ENCODE measurements at places on chromosomes 3 and 15.

DNA sequence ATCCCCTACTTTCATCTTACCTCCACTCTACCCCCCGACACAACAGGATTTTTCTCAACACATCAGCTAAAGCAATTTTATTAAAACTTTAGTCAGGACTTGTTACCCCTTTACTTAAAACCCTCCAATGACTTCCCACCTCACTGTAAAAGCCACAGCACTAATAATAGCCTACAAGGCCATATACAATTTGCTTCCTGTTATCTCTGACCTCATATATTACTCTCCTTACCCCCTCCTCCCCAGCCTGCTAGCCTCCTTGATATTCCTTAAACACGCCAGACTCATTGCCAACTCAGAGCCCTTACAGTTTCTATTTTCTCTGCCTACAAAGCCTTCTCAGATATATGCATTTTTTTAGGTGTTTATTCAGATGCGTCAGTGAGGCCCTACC, 54.4 kb downstream of the DCUN1D1 start:
- no peak for DNase-seq

- DNase-seq = no peak
Measured at GRCh38 chr15:45333550-45333949, 44.8 kb downstream of the GATM start.

DNA sequence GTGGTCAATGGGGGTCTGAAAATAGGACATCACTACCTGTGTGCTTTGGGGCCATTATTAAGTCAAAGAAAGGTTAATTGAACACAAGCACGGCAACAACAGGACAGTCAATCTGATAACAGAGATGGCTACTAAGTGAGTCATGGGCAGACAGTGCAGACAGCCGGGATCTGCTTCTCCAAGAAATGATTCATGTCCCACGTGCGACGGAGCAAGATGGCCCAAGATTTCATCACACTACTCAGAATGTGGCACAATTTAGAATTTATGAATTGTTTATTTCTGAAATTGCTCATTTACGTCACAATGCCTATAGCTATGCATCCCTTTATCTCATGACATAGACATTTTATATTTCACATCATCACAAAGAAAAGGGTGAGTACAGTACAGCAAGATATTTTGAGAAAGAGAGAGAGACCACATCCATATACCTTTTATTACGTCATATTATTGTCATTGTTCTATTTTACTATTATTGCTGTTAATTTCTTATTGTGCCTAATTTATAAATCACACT, 770.6 kb upstream of the NR2F2 start:
- peak; percentile 83 for DNase-seq

DNA sequence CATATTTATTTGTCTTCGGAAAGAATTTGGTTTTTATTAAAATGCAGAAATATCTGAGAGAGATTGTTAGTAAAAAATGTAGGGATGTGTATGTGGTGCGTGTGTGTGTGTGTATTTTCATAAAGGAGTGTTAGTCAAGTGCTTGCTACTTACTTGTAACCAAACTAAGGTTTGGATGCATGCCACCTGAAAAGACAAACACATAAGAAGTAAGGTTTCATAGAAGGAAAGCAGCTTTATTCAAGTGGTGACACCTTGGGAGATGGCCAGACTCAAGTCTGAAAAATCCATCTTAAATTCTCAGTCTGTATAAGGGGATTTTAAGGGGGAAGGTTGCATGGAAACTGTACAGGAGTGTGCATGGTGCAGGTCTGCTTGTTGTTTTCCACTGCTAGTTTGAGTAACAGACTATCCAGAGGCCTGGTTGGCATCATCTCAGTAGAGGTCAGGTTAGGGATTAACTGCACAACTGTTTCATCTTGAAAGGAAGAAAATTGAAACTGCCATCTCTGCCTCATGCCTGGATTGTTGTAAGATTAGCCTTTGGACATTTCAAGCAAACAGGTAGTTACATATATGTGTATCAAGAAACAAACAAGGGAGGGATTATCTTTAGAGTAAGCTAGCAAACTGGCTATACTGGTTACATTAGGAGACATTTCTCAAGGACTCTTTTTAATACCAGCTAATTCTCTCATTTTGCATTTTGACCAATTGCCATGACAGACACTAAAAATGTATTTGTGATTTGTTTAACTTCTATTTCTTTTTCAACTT, 196.7 kb downstream of the EPHA6 start:
- no peak for DNase-seq

DNA sequence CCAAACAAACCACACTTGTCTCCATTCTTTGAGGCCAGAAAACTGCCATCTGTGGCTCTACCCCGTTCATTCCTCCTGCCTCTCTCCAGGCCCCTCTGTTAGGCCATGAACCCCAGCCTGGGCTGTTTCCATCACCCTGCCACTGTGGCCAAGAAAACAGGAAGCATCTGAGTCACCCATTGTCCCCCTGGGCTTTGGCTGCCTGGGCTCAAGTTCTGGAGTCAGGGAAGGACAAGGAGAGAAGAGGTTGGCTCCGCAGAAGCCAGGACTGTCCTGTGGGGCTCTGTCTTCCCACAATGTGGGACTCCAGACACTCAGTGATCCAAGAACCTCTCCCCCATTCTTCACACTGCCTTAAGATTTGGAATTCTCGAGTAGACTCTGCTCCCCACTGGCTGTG, 14.8 kb upstream of the LCTL start:
- DNase-seq = no peak

DNA sequence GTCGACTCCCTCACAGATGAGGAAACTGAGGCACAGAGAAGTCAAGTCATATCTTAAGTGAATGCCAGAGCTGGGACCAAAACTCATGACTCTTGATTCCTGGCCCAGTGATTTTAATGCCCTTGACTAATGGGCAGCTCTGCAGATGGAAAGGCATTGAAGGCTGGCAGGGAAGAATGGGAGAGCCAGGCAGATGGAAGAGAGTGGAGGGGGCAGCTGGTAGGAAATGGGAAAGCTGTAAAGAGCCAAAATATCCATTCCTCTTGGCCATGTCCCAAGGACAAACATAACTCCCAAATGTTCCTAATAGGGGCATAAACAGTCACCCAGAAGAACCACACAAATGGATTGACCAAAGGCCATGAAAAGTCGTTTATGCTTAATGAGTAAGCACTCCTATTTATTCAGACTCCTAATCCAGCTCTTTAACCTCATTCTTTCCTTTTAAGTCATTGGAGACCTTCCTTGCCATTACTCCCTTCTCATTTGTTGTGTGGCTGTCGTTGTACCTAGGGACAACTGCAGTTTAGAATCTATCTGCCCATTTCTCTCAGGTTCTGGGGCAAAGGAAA, 330.5 kb upstream of the ROPN1 start:
- no peak for DNase-seq

GRCh38 chr15:25933456-25934158, 70.5 kb upstream of the ATP10A start:
- peak; percentile 92 for DNase-seq

- DNase-seq = no peak
Measured at GRCh38 chr15:90072978-90073640, 29.2 kb downstream of the IDH2 start.

DNA sequence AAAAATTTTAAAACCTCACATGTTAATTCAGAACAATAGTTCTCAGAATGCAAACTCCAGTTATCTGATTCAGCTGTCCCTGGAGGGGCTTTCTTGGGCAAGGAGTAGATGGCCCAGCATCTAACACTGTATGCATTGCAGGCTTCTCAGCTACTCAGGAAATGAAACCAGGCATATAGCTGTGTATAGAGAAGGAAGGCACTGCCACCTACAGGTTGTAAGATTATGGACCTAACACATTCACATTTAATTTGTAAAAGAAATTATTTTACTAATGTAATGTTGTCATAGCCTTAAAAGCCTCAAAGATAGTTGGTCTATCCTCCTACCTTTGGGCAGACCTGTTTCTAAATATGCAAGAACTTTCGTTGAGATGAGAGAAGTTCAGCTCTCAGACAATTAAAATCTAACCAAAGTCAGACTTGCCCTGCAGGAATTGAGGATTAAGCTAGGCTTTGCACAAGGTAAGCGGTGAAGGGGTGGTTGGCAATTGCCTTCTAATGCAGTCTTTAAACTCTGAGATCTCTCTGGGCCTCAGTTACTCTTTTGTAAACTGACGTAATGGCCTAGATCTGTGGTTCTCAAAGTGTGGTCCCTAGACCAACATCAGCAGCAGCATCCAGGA, 132.8 kb upstream of the SLC24A5 start:
- DNase-seq = no peak

DNA sequence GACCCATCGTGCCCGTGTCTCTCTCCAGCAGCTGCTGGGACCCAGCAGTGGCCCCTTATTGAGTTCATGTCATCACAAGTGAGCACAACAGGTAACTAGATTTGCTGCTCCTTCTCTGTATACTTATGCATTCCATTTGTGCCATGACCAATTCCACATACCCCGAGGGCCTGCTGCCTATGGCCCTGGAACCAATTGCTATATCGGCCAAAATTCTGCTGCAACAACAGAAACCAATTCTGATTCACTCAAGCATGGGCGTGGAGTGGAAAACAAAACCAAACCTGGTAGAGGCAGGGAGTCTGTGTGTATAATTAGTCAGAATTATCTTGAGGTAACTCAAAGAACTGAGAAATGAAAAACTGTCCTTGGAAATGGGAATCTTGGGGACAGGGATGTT, 516.6 kb downstream of the EPHB1 start:
- no peak for DNase-seq

GRCh38 chr15:43439268-43439667, 53.7 kb downstream of the TP53BP1 start:
- DNase-seq = no peak

- no peak for DNase-seq
Measured at GRCh38 chr3:109023656-109024254, 70.1 kb upstream of the GUCA1C start.

GRCh38 chr3:101212730-101213129, 107.6 kb downstream of the IMPG2 start:
- DNase-seq = no peak

GRCh38 chr15:85973584-85974347, 105.9 kb upstream of the AGBL1 start:
- no peak for DNase-seq

DNA sequence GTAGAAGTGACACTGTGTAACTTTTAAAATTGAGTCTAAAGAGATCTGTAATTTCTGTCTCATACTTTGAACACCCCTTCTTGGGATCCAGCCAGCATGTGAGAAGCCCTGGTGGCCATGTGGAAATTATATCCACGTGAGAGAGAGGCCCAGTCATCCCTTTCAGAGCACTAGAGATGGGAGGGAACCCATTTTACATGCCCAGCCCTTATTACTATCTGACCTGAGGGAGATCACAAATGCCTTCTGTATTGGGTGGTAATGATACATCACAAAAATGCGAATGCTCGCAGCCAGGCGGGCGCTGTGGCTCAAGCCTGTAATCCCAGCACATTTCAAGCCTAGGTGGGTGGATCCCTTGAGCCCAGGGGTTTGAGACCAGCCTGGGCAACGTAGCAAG, 27.3 kb upstream of the TRAK1 start:
- DNase-seq = no peak

- DNase-seq = peak; percentile 15
Measured at GRCh38 chr3:107999215-107999775, 91.5 kb downstream of the CD47 start.

- DNase-seq = no peak
Measured at GRCh38 chr3:21645121-21645897, 105.7 kb downstream of the ZNF385D start.

DNA sequence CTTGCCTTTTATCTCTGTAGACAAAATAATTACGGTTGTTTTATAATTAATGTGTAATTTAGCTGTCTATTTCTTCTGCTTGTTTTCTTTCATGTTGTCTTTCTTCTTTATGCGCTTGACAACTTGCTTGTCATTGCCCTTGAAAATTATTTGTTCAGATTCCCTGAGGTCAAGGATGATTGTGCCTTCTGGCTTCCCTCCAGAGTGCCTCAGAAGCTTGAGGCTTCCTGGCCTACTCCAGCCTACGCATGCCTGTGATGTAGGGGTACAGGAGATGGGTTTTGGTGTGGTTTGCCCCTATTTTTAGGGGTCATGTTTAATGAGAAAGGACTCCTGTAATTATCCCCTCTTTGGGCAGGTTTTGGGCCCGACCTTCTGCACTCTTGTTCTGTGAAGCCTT, 231.5 kb downstream of the SV2B start:
- no peak for DNase-seq

- DNase-seq = no peak
Measured at GRCh38 chr3:53303957-53304356, 43.4 kb downstream of the DCP1A start.

DNA sequence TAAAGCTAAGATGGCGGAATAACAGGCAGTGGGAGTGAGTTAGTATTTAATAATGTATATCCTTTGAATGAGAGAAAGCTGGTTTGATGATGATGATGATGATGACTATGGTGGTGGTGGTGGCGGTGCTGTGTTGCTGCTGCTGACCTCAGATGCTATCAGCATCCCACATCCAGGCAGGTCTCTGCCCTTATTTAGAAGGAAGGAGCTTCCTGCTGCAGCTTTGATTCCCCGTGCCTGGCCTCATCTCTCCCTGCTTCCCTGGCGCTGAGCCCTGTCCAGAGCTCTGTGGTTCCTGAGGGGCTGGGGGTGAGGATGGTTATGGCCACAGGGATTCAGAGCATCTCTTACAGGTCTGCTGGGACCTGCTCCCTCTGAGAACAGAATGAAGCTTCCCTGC, 73.1 kb downstream of the RAB11A start:
- DNase-seq = no peak

DNA sequence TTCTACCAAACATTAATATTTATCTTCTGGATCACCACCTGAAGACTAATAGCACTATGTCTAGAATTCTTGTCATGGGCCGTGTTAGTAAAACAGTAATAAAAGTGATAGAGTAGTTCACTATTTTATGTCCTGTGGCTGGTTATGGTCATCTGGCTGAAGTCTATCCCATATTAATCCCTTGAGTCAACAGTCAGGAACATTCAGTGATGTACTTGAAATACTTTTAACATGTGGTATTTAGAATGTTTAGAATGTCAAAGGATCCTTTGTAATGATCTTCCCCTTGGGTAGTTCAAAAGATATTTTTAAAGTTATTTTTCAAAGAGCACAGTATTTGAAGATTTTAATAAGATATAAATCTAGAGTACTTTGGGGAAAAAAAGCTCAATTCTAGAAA, 117.0 kb downstream of the MBNL1 start:
- DNase-seq = no peak

DNA sequence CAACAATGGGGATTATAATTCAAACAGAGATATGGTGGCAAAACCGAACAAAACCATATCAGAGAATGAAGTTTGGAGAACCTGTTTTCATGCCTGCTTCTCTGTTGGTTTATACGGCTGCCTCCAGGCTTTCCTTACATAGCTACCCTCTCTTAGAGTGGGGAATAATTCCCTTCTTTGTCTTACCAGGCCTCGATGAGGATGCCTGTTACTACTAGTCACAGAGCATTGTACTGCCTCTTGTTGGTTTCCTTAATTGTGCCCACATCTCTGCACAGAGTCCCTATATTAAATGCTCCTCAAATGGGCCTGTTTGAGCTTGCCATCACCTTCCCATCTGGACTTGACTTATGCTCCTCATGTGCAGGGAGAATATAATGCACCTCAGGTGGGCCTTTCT, 92.9 kb downstream of the NCEH1 start:
- DNase-seq = no peak

- no peak for DNase-seq
Measured at GRCh38 chr3:41482134-41482533, 282.8 kb downstream of the CTNNB1 start.

All from lower leg skin (tissue), 4 donors.